ENCODE measurements at places on chromosomes 12 and 14.

- DNase-seq, result no peak
Observed at GRCh38 chr12:129830796-129831195, 73.0 kb downstream of the TMEM132D start.

DNA sequence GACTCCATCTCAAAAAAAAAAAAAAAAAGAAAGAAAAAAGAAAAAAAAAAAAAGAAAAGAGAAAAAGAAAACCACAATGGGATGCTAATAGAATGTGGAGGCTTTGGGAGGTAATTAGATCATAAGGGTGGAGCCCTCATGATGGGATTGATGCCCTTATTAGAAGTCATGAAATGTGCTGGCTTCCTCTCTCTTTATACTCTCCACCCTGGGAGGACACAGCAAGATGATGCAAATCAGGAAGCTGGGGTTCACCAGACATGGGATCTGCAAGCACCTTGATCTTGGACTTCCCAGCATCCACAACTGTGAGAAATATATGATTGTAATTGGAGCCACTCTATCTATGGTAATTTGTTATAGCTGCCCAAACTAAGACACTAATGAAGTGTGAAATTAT lies 13.4 kb upstream of the DRAM1 start:
- DNase-seq, result no peak

DNA sequence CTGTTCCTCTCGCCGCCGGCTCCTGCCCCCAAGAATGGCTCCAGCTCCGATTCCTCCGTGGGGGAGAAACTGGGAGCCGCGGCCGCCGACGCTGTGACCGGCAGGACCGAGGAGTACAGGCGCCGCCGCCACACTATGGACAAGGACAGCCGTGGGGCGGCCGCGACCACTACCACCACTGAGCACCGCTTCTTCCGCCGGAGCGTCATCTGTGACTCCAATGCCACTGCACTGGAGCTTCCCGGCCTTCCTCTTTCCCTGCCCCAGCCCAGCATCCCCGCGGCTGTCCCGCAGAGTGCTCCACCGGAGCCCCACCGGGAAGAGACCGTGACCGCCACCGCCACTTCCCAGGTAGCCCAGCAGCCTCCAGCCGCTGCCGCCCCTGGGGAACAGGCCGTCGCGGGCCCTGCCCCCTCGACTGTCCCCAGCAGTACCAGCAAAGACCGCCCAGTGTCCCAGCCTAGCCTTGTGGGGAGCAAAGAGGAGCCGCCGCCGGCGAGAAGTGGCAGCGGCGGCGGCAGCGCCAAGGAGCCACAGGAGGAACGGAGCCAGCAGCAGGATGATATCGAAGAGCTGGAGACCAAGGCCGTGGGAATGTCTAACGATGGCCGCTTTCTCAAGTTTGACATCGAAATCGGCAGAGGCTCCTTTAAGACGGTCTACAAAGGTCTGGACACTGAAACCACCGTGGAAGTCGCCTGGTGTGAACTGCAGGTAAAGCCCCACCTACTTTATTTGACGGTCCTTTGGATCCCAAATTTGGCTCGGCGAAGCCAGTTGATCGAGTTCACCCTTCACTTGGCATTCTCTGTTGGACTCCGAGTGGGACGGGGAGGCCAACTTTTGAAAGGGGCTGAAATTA lies 1.5 kb downstream of the WNK1 start:
- DNase-seq, result no peak

GRCh38 chr12:54522243-54522642 lies 24.7 kb downstream of the NCKAP1L start:
- DNase-seq, result no peak

DNA sequence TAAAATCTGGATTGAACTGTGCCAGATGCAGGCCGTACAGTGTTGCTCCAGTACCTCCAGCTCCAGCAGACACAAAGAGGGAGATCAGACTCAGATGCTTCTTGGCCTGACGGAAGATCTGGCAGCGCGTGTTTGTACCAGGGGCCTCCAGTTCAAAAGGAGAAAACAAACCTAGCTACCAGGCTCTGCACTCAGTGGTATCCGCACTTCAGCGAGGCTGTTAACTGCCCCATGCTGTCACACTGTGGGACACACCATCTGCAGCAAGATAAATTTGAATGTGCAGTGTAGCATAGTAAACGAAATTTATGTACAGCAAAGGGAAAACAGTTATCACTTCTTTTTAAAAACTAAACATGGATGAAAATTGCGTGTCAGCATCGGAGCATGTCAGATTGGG lies 5.1 kb downstream of the DYNC1H1 start:
- no peak for DNase-seq

GRCh38 chr12:89073027-89073398 lies 279.3 kb downstream of the DUSP6 start:
- DNase-seq, result no peak

- DNase-seq, result no peak
Observed at GRCh38 chr12:106015646-106016045, 123.1 kb downstream of the NUAK1 start.

All from thymus (tissue), 14 donors.